ENCODE measurements at places on chromosomes 4 and X.

GRCh38 chr4:76341063-76341462 lies 34.5 kb downstream of the STBD1 start:
- DNase-seq, result no peak
- no peak overlapping the region for H3K27ac ChIP-seq
- H3K4me3 ChIP-seq, result no peak overlapping the region
- H3K27me3 ChIP-seq, result peaks cover 19% of the 10 kb centered on the region
- no peaks in the 10 kb centered on the region for H3K36me3 ChIP-seq

DNA sequence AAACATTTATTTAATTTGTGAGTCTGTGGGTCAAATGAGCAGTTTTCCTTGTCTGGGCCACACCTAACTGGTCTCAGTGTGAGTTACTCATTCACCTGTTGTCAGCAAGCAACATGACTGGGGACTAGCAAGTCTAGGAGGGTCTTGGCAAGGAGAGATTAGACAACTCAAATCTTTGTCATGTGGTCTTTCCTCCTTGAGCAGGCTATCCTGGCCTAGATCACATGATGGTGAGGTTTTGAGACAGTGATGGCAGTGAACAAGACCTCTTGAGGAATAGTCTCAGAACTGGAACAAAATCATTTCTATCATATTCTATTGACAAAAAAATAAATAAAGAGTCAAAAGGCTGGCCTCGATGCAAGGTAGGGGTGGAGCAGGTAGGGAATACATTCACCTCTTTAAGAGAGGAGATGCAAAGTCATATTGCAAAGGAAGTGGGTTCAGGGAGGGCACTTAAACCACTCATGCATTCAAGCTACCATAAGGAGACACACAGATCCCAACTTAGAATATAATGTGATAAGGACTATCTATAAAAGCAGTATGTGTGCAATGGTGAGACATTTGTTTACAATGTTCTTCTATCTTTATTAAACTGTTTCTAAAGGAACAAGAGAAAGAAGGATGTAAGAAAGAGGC lies 135.7 kb downstream of the ZNF330 start:
- H3K4me1 ChIP-seq, result no peaks in the 10 kb centered on the region
- no peak for DNase-seq
- H3K27ac ChIP-seq, result no peak overlapping the region

DNA sequence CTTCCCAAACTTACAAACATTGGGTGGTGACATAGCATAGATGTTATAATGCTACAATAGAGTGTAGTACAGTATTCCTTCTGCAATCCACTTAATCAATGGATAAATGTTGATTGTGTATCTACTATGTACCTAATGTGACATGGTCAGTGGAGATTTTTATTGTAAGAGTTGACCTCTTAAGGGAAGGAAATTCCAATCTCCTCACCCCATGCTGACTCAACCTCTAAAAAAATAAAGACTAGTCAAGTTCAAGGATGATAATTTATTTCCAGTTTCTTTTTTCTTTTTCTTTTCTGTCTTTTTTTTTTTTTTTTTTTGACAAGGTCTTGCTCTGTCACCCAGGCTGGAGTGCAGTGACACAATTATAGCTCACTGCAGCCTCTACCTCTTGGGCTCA lies 206.5 kb upstream of the STS start:
- H3K27ac ChIP-seq, result no peak overlapping the region
- DNase-seq, result no peak
- no peak overlapping the region for H3K4me3 ChIP-seq

DNA sequence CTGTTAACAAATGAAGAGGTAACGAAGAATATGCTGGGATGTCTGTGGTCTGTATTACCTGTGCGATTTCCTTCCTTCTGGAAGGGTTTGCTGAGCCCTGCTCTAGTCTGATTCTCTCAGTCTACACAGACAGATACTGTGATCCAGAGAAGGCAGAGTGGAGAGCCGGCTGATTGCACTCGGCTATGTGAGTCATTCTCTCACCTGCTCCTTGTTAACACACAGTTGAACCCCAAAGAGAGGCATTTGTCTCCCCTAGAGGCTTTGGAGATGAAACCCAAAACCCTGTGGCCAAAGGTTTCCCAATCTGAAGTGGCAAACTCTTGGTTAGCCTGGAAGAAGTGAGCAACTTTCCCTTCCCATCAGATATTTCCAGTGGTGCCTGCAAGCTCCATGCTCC lies 78.1 kb upstream of the GPC4 start:
- no peaks in the 10 kb centered on the region for H3K27me3 ChIP-seq
- H3K27ac ChIP-seq, result no peak overlapping the region
- no peak for DNase-seq
- H3K4me1 ChIP-seq, result no peaks in the 10 kb centered on the region
- H3K36me3 ChIP-seq, result no peaks in the 10 kb centered on the region

GRCh38 chrX:72536542-72536941 lies 36.1 kb downstream of the HDAC8 start:
- H3K27ac ChIP-seq, result no peak overlapping the region
- peaks cover 5% of the 10 kb centered on the region for H3K36me3 ChIP-seq
- peaks cover 11% of the 10 kb centered on the region for H3K4me1 ChIP-seq
- no peaks in the 10 kb centered on the region for H3K27me3 ChIP-seq
- DNase-seq, result no peak
- H3K4me3 ChIP-seq, result no peak overlapping the region

GRCh38 chr4:25863347-25863784 lies 578 bp upstream of the SEL1L3 start:
- peak overlapping the region; percentile 77 for H3K4me3 ChIP-seq
- peak overlapping the region; percentile 68 for H3K27ac ChIP-seq
- peaks cover 17% of the 10 kb centered on the region for H3K36me3 ChIP-seq
- peaks cover 38% of the 10 kb centered on the region for H3K4me1 ChIP-seq

DNA sequence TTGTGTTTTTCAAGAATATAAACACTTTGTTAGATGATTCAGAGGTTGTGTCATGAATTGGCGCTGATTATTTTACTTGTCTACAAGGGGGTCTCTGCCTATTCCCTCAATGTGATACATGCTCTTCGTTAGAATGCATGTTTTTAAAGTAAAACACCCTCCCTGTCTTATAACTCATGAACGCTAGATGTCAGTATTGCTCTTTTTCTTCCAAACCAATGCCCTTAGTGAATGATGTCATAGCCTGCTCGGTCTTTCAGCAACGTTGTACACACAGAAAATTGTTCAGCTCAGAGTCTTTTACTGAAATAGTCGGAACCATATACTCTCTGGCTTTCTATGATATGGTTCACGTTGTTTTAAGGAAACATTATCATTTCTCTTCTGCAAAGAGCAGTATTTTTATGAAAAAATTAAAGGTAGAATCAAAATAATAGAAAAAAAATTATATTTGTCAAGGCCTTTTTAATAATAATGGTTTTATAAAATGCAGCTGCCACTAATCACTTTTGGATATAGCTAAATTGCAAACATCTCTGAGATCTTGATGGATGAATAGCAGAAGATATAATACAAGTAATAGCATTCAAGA lies 292.9 kb downstream of the TLL1 start:
- no peak overlapping the region for H3K4me3 ChIP-seq
- DNase-seq, result no peak
- no peaks in the 10 kb centered on the region for H3K4me1 ChIP-seq
- no peaks in the 10 kb centered on the region for H3K36me3 ChIP-seq
- no peaks in the 10 kb centered on the region for H3K27me3 ChIP-seq

DNA sequence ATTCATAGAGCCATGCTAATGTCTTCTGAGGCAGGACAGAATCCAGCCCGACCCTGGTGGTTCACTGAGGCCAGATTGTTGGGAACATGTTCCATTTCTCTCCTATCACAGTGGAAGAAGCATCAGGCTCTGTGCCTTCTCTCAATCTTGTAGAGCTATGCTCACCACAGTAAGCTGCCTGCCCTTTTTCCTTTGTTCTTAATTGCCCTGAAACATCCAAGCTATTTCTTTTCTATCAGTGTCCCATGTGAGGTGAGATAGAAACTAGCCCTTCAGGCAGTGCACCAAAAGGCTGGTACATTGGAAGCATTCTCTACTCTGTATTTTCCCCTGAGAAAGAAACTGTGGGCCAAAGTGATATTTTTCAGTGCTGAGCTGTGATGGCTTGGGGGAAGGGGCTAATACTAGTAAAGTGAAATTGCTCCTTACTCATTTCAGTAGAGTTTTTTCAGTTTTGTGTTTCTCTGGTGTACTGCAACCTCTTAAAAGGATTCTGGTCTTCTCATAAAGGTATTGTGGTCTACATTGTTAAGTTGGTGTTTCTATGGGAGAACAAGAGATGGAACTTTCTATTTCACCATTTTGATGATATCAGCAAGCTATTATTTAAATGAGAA lies 611.2 kb downstream of the RPA4 start:
- H3K36me3 ChIP-seq, result no peaks in the 10 kb centered on the region
- DNase-seq, result no peak
- no peaks in the 10 kb centered on the region for H3K27me3 ChIP-seq
- no peak overlapping the region for H3K4me3 ChIP-seq

GRCh38 chr4:25536564-25537320 lies 118.9 kb upstream of the SLC34A2 start:
- peaks cover 5% of the 10 kb centered on the region for H3K27me3 ChIP-seq
- no peak overlapping the region for H3K27ac ChIP-seq
- H3K4me3 ChIP-seq, result no peak overlapping the region
- H3K4me1 ChIP-seq, result no peaks in the 10 kb centered on the region
- DNase-seq, result no peak

- no peaks in the 10 kb centered on the region for H3K27me3 ChIP-seq
- no peaks in the 10 kb centered on the region for H3K36me3 ChIP-seq
- no peak overlapping the region for H3K4me3 ChIP-seq
- H3K27ac ChIP-seq, result no peak overlapping the region
These were observed 695.7 kb upstream of the GALNTL6 start for GRCh38 chr4:171117457-171117856.
